ENCODE measurements at places on chromosomes 13 and 19.

GRCh38 chr19:7855426-7856108, 18.6 kb downstream of the PRR36 start:
- no peak for DNase-seq

DNA sequence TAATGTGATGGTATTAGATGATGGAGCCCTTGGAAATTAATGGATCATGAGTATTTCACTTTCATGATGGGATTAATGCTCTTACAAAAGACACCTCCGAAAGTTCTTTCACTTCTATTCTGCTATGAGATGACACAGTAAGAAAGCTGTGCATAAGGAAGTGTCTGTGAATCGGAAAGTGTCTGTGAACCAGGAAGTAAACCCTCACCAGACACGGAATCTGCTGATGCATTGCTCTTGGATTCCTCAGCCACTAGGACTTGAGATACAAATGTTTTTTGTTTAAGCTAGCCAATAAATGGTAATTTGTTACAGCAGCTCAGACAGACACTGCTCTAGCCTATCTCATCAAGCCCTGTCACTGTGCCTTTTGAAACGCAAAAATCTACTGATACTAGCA, 440.4 kb upstream of the PRR20A start:
- DNase-seq, result no peak

DNA sequence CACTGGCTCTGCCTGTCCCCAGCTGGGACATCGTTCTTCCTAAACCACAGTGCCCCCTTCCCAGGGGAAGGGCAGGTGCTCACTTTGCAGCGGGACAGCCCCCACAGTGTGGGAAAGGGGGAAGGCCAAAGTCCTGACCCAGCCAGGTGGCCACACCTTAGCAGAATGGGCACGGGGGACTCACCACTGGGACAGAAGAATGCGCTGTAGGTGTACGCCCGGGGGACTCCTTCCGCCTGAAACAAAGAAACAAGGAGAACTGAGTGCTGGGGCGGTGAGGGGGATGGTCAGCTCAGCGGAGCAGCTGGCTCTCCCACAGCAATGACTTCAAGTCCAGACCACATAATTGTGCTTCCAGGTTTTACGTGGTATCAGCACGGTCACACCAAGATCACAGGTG, 49.4 kb downstream of the F2RL3 start:
- no peak for DNase-seq

DNA sequence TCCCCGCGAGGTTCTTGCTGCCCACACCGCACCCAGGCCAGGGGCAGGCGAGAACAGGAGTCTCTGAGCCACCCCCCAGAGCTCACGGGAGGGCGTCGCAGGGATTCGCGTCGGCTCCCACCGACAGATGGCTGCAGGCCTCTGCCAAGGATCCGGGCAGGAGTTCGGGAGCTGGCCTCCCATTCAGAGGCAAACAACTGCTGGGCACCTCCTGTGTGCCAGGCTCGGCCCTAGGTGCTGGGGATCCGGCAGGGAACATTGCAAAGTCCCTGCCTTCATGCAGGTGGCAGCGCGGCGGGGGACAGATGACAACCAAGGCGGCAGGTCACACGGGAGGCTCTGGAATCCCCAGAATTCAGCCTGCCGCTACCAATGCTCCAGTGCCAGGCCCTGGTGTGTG, 25.3 kb downstream of the LRRC4B start:
- no peak for DNase-seq

GRCh38 chr19:40704491-40705361, 12.0 kb downstream of the COQ8B start:
- no peak for DNase-seq

DNA sequence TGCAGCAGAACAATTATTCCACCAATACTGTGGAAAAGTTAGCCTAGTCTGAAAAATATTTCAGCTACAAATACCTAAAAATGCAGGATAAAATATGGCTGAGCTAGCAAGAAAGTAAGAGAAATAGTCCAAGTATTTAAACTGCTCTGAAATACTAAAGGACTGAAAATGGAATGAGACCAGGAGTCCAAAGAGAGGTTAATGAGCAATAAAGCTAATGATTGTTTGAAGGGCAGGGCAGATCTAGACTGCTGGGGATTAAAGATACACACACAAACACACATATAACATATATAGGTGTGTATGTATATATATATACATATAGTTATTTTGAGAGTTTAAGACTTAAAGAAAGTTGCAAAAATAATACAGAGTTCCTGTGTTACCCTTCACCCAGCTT, 2.6 kb upstream of the CDADC1 start:
- no peak for DNase-seq

DNA sequence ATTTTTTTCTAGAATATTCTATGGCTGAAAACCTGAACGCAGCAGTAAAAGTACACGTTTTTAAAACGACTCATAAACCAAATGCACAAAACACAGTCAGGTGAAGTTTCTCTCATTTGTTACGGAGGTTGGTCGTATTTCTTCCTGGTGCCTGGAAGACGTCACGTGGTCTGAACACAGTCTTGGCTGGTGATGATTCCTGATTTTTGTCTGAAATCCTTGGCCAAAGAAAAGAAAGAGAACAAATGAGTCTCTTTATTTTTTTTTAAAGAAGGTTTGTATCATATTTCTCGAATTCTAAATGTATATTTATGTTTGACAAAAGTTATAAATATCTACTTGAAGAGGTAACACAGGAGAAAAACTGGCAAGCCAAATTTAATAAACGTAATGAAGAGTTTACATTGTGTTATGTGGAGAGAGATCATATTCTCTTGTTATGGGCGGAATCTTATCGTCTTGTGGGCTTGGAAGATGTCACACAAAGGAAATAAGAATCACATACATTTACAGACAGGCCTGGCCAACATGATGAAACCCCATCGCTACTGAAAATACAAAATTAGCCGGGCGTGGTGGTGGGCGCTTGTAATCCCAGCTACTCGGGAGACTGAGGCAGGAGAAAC, 10.0 kb upstream of the PNMA8A start:
- no peak for DNase-seq

- no peak for DNase-seq
Measured at GRCh38 chr19:36417752-36418286, 625 bp downstream of the ZFP82 start.

DNA sequence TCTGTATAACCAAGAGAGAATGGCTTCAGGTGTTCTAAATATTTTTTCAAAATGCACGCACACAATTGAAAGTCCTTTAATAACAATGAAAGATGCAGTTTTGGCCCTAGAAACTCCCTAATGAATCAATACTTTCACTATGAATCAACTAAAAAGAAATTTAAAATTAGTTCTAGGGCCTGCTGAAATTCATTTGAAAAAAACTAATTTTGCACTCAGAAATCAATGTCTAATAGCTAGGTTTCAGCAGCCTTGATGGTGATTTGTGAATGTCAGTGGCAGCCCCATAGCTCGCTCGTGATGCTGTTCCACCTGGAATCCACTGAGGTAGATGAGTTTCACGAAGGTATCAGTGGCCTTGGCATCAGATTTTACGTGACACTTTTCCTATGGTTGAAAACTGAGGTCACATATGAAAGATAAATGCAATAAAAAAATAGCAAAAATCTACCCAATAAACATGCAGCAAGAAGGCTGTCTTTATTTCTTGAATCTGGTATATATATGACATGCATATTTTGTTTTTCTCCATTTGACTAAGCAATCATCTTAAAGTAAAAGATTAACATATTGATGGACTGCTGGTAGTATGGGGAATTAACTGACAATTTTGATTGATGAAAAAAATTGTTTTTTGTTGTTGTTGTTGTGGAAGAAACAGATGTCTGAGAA, 141.0 kb downstream of the AKAP11 start:
- no peak for DNase-seq

GRCh38 chr13:27578121-27579030, 42.0 kb downstream of the LNX2 start:
- no peak for DNase-seq

- no peak for DNase-seq
Measured at GRCh38 chr13:85500696-85501256, 298.4 kb downstream of the SLITRK6 start.

DNA sequence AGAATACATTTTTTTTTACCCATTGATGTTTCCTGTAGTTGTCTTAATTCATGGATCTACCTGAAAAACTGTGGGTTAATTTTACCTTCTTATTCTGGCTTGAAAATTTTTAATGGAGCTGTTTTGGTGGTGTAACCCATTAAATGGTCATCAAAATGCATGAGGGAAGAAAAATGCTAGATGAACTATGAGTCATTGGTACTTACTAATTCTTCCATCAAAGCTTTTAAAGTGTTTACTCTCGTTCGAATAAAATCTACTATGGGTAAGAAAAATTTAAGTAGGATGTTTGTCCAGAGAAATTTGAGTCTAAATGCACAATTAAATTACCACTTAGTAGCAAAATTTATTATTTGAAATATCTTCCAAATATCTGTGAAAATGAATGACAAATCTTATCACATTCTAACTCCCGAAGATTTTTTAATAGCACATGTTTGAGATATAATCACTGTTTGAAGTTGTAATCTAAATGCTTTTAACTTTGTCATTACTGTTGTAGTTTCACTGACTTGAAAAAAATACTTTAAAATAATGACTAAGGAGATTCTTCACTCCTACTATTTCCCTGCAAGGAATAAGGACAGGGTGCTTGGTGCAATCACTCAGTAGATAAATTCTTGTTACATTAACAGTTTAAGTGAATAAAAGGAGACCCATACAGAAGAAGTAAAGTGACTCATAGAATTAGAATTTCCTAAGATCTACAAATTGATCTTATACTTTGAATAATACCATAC, 437.7 kb downstream of the IRS2 start:
- no peak for DNase-seq

- DNase-seq, result no peak
Measured at GRCh38 chr13:107992542-107992941, 222.8 kb downstream of the LIG4 start.

- DNase-seq, result no peak
Measured at GRCh38 chr13:36804588-36804987, 14.4 kb upstream of the RFXAP start.

- no peak for DNase-seq
Measured at GRCh38 chr19:32526895-32527294, 54.1 kb upstream of the PDCD5 start.

DNA sequence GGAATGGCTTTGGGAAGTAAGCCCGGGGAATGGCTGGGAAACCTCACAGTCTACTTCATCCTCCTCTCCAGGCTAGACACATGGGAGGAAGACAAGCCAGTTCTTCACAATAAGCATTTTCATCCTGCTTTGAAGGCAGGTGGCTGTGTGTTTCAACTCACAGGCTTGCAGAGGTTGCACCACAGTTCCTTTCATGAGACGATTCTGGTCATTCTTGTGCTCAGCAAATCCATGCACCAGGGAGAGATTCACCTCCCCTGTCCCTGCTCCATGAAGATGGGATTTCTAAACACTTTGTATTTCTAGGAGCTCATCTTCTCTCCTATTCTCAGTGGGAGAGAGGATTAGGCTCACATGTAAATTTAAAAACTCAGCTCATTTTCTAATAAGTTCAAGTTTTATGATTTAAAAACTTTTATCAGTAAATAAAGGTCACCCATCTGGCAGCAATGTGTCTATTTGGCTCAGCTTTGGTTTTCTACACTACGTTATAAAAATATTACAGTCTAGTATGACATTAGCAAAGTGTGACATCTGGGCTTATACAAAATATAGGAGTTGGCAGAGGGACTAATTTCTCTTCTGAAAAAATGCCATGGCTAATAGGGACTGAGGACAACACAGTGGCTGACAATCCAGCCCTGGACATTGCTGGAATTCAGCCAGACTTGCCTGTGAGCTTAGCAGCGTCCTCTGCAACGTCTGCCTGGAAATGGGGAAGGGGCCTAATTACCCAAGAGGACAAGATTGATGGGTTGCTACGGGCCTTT, 283.2 kb upstream of the SLC10A2 start:
- DNase-seq, result no peak

GRCh38 chr13:63307228-63307627, 1891.6 kb upstream of the PCDH20 start:
- DNase-seq, result no peak

DNA sequence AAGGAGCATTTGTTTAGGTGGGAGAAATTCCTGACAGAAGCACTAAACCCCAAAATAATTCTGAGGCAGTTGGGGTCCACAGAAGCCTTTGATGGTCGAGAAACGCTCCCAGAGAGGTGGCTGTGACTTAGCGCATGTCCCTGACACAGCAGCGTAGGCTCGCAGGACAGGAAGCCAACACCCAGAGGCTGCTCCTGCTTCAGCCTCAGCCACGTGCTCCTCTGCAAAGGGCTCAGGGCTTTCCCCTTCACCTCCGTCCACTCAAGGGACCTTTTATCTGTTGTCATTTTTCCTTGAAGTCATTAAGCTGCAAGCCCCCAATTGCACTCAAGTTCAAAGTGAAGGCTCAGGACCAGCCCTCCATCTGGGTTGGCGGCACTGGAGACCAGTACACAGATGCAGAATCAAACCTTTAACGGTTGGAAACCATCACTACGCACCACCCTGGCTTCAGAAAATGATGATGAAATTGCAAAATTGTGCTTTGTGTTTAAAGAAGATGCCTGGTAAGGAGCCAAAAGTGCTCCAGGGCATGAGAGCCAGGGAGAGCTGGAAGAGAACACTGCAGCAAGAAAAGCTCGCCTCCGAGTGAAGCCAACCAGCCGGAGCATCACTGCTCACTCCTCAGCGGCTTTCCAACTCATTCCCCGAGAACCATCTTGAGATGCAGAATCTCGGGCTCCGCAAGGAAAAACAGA, 219.6 kb downstream of the RAP2A start:
- DNase-seq, result no peak

- no peak for DNase-seq
Measured at GRCh38 chr13:21710163-21710562, 39.3 kb downstream of the FGF9 start.

DNA sequence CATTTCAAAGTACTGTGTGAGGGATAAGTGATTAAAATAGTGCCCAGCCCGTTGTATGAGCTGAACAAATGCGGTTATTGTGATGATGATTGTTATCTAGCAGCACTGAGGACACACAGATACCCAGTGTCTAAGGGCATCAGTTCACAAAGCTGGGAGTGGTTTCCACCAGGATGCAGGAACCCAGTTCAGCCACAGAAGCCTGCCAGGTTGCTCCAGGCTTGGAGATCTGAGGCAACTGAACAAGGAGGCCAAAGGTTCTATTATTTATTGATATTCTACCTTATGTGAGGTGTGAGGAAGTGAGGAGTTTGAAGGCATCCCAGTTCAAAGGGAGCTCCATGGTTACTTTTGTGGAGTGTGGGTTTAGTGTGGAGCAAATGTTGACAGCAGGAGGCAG, 13.2 kb downstream of the DIAPH3 start:
- DNase-seq, result no peak

DNA sequence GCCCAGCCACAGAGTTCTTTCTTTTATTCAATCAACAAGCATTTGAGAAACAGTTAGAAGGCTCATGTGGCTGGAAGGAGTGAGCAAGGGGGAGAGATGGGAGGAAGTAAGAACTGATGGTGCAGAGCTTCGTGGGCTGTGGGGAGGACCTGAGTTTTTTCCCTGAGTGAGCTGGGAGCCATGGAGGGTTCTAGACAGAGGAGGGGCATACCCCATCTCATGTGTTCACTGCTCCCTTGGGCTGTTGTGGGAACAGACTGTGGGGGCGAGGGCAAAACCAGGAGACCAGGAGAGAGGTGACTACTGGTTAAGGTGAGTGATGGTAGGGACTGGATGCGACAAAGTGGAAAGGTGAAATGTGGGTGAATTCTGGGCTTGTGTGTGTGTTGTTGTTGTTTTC, 2.4 kb upstream of the PKN1 start:
- no peak for DNase-seq

- peak; percentile 92 for DNase-seq
Measured at GRCh38 chr13:80083853-80084676, 256.9 kb downstream of the SPRY2 start.

- DNase-seq, result peak; percentile 44
Measured at GRCh38 chr19:5911366-5911765, 2.7 kb upstream of the CAPS start.

Data from BJ (cell line).